ENCODE measurements at places on chromosomes 16 and 17.
A peak's percentile ranks its signal among the peaks of the same experiment; 100 is the strongest.

DNA sequence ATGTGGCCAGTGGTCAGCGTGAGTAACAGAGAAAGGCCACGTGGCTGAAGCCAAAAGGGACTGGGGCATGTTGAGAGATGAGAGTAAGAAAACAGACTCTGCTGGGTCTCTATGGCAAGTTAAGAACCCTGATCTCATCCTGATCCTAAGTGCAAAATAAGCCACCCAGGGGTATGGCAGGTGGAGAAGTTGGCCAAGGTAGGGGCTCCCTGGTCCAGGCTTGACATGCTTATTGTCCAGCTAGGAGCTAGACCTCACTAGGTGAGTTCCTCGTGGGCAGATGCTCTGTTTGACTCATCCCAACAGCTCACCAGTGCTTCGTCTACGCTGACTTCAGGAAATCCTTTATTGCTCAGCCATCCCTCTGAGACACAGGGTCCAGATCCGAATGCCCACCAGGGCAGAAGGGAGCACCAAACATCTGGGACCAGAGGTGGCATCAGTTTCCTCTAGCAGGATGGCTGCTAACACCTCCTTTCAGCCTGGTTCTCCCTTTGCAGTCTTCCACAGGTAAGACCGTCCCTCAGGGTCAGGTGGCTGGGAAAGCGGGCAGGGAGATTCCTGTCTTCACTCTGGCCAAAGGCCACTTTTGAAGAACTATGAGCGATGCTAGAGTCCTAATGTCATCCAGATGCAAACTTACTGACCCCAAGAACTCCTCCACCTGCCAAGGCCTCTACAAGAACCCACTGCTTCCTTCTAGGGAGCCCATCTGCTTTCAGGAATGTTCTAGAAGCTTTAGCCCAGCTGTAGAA, 99.5 kb downstream of the CDYL2 start:
- no peak for DNase-seq

DNA sequence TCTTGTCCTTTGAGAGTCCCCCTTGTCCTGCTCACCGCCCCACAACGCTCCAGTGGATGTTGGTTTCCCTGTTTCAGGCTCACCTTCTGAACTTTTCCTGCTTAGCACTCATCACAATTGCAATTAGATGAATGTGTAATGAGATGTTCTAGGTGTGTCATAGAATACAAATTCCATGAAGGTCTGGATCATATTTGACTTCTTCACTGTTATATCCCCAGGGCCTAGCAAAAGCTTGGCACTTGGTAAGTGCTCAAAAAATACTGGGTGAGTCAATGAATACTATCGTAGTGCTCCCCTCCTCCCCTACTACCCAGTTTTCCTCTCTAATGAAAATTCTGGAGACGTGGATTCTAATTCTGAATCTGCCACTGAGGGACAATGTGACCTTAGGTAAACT, 33.1 kb downstream of the DNAH3 start:
- no peak for DNase-seq

- DNase-seq: no peak
These were observed 12.2 kb downstream of the PPL start for GRCh38 chr16:4924593-4925292.

- DNase-seq: no peak
These were observed 11.0 kb upstream of the KRT17 start for GRCh38 chr17:41635121-41636097.

DNA sequence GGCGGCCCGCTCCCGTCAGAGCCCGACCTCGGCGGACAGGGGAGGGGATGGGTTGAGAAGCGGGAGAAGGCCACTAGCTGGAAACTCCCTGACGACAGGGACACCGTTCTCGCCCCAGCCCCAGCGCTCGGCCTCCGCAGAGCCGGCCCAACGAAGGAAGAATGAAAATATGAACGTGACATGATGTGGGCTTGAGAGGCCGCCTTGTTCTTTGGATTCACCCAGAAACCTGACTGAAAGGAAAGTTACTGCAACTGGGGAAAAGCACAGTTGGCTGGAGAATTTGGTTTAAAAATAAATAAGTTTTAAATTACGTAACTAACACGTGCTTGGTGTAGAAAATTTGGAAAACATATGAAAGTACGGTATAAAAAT, 21.1 kb downstream of the NPTX1 start:
- DNase-seq: peak; percentile 77

- no peak for DNase-seq
These were observed 12.8 kb downstream of the PLXDC1 start for GRCh38 chr17:39138431-39139160.

DNA sequence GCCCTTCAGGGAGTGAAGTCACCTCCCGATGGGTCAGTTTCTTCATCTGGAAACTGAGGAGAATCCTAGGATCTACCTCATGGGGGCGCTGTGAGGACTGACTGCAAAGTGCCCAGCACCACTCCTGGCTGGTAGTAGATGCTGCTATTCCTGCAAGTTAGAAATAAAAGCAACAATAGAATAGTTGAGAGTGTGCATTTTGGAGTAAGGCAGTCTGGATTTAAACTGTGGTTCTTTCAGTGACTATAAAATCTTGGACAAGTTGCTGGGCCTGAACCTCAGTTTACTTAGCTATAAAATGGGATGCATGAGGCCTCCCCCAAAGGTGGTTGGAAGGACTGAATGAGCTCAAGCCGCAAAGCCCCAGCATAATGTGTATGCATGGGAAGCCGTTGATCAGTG, 70.6 kb downstream of the CYB5B start:
- DNase-seq: no peak

DNA sequence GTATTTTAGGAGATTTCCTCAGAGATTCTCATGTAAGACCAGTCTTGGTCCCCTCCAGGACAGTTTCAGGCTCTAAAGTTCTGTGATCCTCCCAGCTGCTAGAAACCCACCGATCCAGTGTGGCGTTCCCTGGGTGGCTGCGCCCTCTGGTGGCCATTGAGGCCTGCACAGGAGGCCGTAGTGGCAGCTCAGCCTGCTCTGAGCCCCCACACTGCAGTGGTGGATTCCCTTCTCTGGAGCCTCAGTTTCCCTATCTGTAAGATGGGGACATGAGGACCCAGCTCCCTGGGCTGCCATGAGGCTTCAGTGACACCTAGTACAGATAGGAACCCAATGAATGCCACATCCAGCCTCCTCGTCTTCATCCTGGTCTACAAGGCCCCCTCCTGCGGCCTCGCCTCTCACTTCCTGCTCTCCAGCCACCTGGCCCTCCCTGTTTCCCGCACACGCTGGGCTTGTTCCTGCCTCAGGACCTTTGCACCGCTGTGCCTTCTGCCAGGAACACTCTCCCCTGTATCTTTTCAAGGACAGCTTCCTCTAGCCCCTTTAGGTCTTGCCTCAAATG, 16.5 kb downstream of the CCDC102A start:
- DNase-seq: peak; percentile 83

DNA sequence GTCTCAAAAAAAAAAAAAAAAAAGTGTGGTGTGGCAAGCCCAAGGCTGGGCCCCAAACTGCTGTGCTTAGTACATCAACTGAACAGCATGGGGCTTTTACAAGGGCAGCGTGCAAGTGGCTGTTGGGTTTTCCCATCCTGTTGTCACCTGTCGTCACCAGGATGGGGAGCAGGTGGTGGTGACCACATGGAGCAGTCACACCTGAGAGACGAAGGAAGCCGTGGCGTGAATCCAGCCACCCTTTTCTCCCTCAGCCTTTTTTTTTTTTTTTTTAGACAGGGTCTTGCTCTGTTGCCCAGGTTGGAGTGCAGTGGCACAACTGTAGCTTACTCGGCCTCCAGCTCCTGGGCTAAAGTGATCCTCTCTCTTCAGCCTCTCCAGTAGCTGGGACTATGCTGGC, 4.1 kb upstream of the MRPL58 start:
- no peak for DNase-seq

DNA sequence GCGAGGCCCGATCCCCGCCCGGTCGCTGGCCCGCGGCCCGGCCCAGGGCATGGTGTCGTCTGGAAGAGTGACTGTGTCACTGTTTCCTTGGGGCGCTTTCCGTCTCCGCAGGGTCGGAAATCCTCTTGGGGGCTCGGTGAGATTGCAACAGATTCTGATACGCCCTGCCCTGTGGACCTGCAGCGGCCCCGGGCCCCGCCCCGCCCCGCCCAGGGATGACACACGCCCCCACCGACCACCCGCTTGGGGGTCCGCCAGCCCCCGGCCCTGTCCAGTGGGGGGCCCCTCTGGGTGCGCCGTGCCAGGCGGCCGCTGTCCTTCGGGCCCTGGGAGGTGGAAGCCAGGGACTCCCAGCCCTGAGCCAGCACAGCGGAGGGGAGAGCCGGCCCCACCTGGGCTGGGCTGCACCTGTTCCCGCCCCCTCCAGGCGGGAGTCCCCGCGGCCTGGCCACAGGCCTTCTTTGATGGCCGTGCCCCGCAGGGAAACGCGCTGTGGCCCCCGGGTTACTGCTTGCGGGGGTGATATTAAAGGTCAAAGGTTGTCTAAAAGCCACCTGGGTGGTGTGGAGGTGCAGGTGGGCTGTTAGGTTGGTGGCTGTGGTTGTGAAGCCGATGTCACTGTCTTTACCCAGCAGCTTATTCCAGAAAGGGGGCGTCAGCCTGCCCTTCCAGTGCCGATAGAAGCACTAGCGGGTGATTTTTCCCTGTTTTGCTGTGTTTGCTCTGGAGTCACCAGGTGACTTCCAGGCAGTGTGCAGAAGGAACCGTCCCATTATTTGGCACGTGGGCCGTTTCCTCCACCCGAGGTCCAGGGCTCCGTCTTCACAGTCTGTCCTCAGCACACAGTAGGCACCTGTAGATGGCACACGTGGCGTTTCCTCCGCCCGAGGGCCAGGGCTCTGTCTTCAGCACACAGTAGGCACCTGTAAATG, 752 bp downstream of the TBC1D24 start:
- no peak for DNase-seq

DNA sequence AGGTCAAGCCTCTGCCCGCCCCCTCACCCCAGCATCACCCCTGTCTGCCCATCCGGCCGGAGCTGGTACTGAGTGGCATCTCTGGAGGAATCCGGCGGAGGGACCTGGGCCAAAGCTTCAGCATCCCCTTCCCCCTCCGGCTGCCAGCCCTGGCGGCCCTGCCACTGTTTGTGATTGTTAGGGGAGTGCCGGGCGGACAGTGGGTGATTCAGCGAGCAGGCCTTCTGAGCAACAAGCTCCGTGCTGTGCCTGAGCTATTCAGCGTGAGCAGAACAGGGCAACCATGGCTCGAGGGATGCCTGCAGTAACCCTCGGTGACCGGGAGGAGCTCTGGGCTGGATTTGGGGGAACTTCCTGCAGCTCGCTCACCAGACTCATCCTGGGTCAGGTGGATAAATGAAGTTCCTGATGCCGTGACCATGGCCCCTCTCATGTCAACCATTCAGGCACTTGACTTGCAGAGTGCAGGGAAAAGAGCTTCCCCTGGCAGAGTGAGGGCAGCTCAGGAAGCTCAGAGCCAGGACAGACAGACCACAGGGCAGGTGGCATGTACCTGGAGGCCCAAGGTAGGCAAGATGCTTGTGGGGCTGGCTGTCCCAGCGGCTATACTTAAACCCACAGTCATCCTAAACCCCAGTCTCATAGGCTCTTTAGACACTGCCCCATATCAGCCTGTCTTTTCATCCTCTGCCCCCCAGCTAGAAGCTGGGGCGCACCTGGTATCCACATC, 24.3 kb upstream of the MLKL start:
- no peak for DNase-seq

GRCh38 chr17:81147701-81148100, 17.6 kb upstream of the PVALEF start:
- no peak for DNase-seq

DNA sequence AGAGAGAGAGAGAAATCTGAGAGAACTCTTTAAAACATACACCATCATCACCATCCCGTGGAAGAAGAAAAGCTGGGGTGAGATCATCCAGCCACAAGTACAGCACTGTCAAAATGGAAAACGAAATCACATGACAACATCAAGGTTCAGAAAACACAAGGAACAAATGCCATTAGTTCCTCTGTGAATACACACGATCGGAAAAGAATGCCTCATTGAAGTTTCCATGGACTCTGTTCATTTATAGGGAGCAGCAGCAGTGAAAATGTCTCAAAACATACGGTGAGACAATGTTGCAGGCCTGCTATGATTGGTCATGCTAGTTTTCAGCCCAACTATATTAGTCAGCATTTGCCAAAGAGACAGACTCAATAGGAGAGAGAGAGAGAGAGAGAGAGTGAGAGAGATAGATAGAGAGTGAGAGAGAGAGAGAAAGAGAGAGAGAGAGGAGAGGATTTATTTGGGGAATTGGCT, 4.4 kb downstream of the CFAP97D1 start:
- no peak for DNase-seq

- no peak for DNase-seq
These were observed 458.7 kb upstream of the ZFHX3 start for GRCh38 chr16:73506568-73507056.

- no peak for DNase-seq
These were observed 12.6 kb upstream of the SRRM2 start for GRCh38 chr16:2739625-2740430.

GRCh38 chr17:78307887-78308638, 51.8 kb downstream of the SOCS3 start:
- no peak for DNase-seq
